ENCODE measurements at places on chromosomes 11 and 22.

GRCh38 chr11:36953976-36954375, 355.9 kb upstream of the RAG2 start:
- DNase-seq = no peak

DNA sequence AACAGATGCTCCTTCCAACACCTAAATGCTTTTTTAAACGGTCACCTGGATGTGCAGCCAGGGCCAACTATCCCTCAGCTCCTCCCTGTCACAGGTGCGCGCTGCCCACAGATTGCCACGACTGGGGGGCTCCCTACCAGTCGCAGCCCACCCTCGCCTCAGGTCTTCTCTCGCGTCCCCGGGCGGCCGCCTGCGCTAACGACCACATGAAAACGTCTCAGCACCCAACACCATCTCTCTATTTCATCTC, 469 bp downstream of the ZBED5 start:
- DNase-seq = no peak

DNA sequence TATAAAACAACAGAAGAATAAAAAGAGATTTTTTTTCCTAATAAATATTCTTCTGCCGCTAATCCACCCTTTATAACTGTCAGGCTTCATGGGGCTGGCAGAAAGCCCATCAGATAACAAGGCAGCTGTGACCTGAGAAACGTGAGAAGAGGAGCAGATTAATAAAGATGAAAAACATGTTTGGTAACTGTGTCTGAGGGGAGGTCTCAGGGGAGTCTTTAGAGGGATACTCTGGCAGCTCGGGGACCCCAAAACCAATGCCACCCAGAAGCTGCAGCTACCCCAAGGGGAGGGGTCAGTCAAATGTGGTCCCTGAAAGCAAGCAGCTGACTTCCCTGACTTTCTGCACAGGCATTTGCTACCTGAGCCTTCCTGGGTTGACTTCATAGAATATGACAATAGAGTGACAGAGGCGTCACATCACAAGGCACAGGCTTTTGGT, 48.4 kb upstream of the POU2AF1 start:
- peak; percentile 37 for DNase-seq

GRCh38 chr22:17726928-17727897, 47.1 kb downstream of the BID start:
- no peak for DNase-seq

DNA sequence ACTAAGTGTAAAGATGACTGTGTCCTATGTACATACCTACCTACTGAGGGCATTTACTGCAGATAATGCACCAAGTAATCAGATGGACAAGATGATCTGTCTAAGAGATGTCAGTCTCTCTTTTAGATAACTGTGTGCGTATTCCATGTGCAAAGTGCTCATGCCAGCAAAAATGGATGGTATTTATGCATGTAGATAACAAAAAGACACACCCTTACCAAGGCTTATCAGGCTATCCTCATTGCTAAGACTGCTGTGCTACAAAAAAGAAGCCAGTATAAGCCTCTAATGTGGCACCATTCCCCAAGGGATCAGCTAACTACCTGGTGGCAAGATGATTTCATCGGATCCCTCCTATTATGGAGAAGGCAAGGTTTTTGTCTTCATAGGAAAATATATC, 34.3 kb upstream of the CD44 start:
- no peak for DNase-seq

DNA sequence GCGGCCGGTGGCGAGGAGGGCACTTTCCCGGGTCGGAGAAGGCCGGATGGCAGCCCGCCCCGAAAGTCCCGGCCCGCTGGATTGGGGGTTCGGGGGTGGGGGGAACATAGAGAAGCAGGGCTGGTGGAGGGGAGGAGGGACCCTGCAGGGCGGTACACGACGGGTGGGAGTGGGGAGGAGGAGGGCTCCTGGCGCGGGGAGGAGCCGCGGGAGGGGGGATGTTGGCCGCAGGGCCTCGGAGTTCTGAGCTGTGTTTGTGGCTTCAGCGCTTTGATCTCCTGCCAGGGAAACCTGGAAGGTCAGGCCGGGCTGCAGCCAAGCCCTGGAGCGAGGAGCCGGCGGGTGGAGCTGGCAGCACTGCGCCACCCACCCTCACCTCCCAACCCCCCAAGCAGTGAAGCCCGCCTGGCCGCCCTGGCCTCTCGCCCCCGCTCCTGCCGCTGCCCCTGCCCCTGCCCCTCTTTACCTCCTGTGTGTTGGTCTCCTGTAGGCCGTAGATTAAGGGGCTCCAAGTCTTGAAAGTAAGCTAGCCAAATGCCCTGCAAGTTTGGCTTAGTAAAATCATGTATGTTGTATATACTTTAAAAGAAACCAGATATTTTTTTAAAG, 30.9 kb downstream of the C22orf31 start:
- peak; percentile 83 for DNase-seq

- no peak for DNase-seq
Measured at GRCh38 chr11:116631201-116631600, 141.6 kb downstream of the BUD13 start.

DNA sequence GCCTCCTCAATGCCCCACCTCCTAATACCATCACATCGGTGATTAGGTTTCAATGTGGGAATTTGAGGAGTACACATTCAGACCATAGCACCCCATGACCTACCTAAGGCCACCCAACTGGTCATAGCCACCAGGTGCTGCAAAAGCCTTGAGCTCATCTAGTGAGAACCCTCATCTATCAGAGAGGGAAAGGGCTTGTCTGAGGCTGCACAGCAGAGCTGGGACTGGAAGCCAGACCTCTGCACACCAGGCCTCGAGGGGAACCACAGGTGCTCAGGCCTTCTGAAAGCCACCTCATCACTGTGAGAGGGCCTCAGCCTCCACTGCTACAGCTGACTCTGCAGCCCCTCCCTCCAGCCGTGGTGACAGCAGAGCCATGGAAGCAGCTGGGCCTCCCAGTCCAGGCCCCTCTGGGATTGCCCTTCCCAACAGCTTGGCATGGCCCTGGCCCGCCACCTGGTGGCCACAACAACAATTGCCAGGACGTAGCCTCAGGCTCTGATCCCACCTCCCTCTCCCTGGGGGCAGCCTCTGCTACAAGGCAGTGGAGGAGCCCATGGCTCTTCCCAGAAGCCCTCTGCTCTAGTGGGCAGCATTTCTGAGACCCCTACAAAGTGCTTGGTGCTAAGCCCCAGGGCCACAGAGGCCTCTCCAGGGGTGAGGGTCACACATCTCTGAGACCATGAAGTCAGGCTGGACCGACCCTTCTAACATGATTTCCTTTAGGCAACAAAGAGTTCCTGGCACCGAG, 41.0 kb upstream of the PRDM11 start:
- DNase-seq = peak; percentile 65

GRCh38 chr11:35584321-35584720, 33.9 kb upstream of the FJX1 start:
- peak; percentile 75 for DNase-seq

GRCh38 chr11:35617316-35617686, 959 bp upstream of the FJX1 start:
- DNase-seq = no peak

- DNase-seq = no peak
Measured at GRCh38 chr22:33920197-33920540, at the start of gene LARGE1. Gene LARGE1 (minus strand): TSS chr22:33920476.

Measured in fibroblast of villous mesenchyme (primary cell).